ENCODE measurements at places on chromosomes 7 and 10.

GRCh38 chr10:118775478-118775877, 20.7 kb upstream of the CACUL1 start:
- H3K27me3 ChIP-seq = no peaks in the 10 kb centered on the region
- no peak overlapping the region for H3K27ac ChIP-seq
- no peaks in the 10 kb centered on the region for H3K36me3 ChIP-seq
- no peak for DNase-seq
- no peaks in the 10 kb centered on the region for H3K4me1 ChIP-seq

DNA sequence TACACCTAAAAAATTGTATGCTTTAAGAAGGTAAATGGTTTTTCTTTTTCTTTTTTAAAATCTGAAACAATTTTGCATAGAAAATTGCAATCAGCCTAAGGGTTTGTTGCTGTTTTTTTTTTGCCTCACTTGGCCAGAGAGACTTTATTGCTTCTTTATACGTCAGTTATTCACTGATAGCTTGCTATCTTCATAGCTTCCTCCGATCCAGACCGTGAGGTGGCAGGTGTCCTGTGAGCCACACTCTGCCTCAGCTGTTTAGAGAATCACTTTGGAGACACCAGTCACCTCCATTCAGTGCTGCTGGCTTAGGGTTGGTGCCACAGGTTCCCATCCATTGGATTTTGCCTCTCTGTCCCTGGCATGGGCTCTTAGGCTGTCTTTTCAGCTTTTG, 68.0 kb downstream of the HHEX start:
- no peak overlapping the region for H3K27ac ChIP-seq
- DNase-seq = no peak
- H3K4me1 ChIP-seq = no peaks in the 10 kb centered on the region
- H3K36me3 ChIP-seq = no peaks in the 10 kb centered on the region
- H3K27me3 ChIP-seq = no peaks in the 10 kb centered on the region

- no peak for DNase-seq
- H3K36me3 ChIP-seq = no peaks in the 10 kb centered on the region
- H3K27me3 ChIP-seq = no peaks in the 10 kb centered on the region
Measured at GRCh38 chr10:99633832-99634231, 13.6 kb upstream of the SLC25A28 start.

GRCh38 chr10:97713339-97713825, at the start of gene MARVELD1:
Gene MARVELD1 (plus strand): TSS chr10:97713730. CDS start chr10:97713877, 147 bp downstream.
- peak within 1 kb of the TSS; percentile 77 for H3K27ac ChIP-seq
- H3K27me3 ChIP-seq = no peaks in the 10 kb centered on the region
- peak within 1 kb of the TSS; percentile 47 for H3K4me3 ChIP-seq
- H3K4me1 ChIP-seq = peaks cover 4% of the 10 kb centered on the region

Data from H1 (cell line).